Activated naive CD8-positive, alpha-beta T cell treated with anti-CD3 and anti-CD28 coated beads for 36 hours (primary cell): ENCODE measurements at places on chromosomes 4 and X.

- H3K4me3 ChIP-seq: peak within 1 kb of the TSS; percentile 73
- peaks cover 35% of the 10 kb centered on the region for H3K27me3 ChIP-seq
- no peaks in the 10 kb centered on the region for H3K36me3 ChIP-seq
- H3K4me1 ChIP-seq: peaks cover 3% of the 10 kb centered on the region
Measured at GRCh38 chrX:84187533-84188319, at the start of gene RPS6KA6. RPS6KA6 (minus strand) TSS chrX:84188199; CDS start chrX:84187899, 300 bp downstream.

GRCh38 chrX:130179170-130179569, 7.4 kb downstream of the RAB33A start:
- H3K4me3 ChIP-seq: no peak overlapping the region
- peaks cover 50% of the 10 kb centered on the region for H3K4me1 ChIP-seq
- no peak for DNase-seq
- H3K27ac ChIP-seq: peak overlapping the region; percentile 79
- H3K27me3 ChIP-seq: no peaks in the 10 kb centered on the region

GRCh38 chr4:168878623-168879022, 131.4 kb downstream of the CBR4 start:
- no peak overlapping the region for H3K27ac ChIP-seq
- no peak for DNase-seq
- peak overlapping the region; percentile 82 for H3K4me3 ChIP-seq

DNA sequence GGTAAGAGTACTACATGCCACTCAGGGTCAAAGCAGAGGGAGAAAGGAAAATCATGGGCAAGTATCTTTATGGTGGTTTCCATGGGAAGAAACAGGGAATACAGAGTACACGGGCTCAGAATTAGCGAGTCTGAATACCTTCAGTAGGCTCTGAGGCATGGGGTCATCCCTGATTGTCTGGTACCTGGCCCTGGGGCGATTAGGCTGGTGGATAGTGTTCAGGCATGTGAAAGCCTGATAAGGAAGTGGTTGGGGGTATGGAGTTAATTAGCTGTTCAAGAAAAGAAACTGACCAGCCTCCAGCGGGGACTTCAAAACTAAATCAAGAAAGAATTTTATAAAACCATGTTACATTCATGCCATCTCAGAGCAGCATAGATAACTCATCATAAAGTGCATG, 518.8 kb downstream of the RAB28 start:
- no peak overlapping the region for H3K27ac ChIP-seq
- no peak for DNase-seq
- H3K27me3 ChIP-seq: no peaks in the 10 kb centered on the region
- H3K4me3 ChIP-seq: no peak overlapping the region
- no peaks in the 10 kb centered on the region for H3K36me3 ChIP-seq
- no peaks in the 10 kb centered on the region for H3K4me1 ChIP-seq

GRCh38 chr4:123869286-123870215, 473.0 kb downstream of the SPRY1 start:
- no peaks in the 10 kb centered on the region for H3K27me3 ChIP-seq
- no peak overlapping the region for H3K4me3 ChIP-seq
- H3K27ac ChIP-seq: no peak overlapping the region
- no peaks in the 10 kb centered on the region for H3K36me3 ChIP-seq
- no peaks in the 10 kb centered on the region for H3K4me1 ChIP-seq
- no peak for DNase-seq

- H3K4me3 ChIP-seq: no peak overlapping the region
- no peaks in the 10 kb centered on the region for H3K27me3 ChIP-seq
- DNase-seq: no peak
- no peak overlapping the region for H3K27ac ChIP-seq
- H3K36me3 ChIP-seq: no peaks in the 10 kb centered on the region
- no peaks in the 10 kb centered on the region for H3K4me1 ChIP-seq
Measured at GRCh38 chr4:65968831-65969558, 298.7 kb upstream of the EPHA5 start.

- no peaks in the 10 kb centered on the region for H3K4me1 ChIP-seq
- H3K36me3 ChIP-seq: no peaks in the 10 kb centered on the region
- H3K4me3 ChIP-seq: no peak overlapping the region
- H3K27me3 ChIP-seq: no peaks in the 10 kb centered on the region
- no peak overlapping the region for H3K27ac ChIP-seq
Measured at GRCh38 chr4:85489273-85489981, 14.5 kb downstream of the ARHGAP24 start.

DNA sequence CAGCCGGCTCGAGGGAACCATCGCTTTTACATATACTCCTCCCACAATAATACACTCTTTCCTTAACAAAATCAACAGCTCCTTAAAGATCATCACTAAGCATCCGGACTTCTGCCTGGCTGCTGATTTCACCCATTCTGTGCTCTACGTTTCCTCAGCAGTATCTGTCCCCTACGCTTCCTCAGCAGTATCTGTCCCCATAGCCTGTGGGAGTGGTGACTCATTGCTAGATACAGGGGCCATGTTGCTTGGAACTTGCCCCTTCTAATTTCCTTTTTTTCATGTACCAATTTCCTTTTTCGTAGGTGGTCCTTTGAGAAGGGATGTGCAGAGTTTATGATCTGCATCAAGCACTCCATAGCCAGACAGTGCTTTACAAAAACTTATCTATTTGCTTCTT, 18.6 kb downstream of the MAP3K15 start:
- peaks cover 9% of the 10 kb centered on the region for H3K27me3 ChIP-seq
- H3K4me1 ChIP-seq: no peaks in the 10 kb centered on the region
- DNase-seq: no peak
- H3K36me3 ChIP-seq: no peaks in the 10 kb centered on the region
- H3K27ac ChIP-seq: no peak overlapping the region

DNA sequence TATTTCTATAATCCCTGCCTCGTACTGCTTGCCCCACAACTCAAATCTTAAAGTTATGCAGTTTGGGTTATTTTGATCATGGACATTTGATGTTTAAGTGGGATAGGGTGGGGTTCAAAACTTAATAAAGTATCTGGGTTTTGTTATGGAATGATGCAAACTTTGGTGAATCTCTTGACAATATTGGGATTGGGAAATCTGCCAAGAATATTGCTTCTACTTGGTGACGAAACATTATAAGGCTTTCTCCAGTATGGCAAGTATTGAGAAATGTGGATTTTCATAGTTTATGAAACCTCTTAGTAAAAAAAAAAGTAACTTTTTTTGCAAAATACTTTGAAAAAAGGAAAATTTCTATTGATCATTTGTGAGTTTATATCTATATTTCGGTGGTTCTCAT, 130.8 kb upstream of the SFRP2 start:
- no peaks in the 10 kb centered on the region for H3K36me3 ChIP-seq
- no peak for DNase-seq
- H3K27me3 ChIP-seq: peaks cover 9% of the 10 kb centered on the region
- no peak overlapping the region for H3K27ac ChIP-seq
- no peak overlapping the region for H3K4me3 ChIP-seq

- no peaks in the 10 kb centered on the region for H3K4me1 ChIP-seq
- no peaks in the 10 kb centered on the region for H3K27me3 ChIP-seq
- no peak overlapping the region for H3K27ac ChIP-seq
Measured at GRCh38 chr4:96186593-96186992, 346.7 kb downstream of the PDHA2 start.

GRCh38 chr4:38161208-38162113, 201.3 kb downstream of the PTTG2 start:
- H3K4me1 ChIP-seq: peaks cover 63% of the 10 kb centered on the region
- DNase-seq: no peak
- no peaks in the 10 kb centered on the region for H3K27me3 ChIP-seq
- H3K27ac ChIP-seq: peak overlapping the region; percentile 76
- peaks cover 18% of the 10 kb centered on the region for H3K36me3 ChIP-seq

GRCh38 chrX:46234775-46235174, 310.4 kb downstream of the ZNF674 start:
- no peaks in the 10 kb centered on the region for H3K27me3 ChIP-seq
- no peaks in the 10 kb centered on the region for H3K36me3 ChIP-seq
- H3K4me3 ChIP-seq: no peak overlapping the region
- H3K4me1 ChIP-seq: no peaks in the 10 kb centered on the region

DNA sequence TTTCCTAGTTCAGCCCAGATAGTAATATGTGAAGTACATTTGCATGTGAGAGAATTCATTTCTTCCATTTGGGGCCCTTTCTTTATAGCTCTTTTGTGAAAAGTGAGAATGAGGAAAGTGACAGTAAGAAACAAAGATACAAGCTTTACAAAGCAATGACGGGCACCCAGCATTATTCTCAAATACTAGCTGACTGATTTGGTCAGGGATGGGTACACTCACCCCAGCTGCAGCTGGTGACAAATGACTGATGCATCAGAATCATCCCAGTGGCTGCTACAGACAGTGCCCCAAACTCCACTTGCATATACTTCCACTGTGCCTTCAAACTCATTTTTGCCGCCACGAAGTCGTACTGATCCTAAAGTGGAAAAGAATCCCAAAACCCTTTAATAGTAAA, 14.8 kb downstream of the PRSS12 start:
- no peaks in the 10 kb centered on the region for H3K36me3 ChIP-seq
- DNase-seq: no peak
- no peaks in the 10 kb centered on the region for H3K27me3 ChIP-seq
- no peaks in the 10 kb centered on the region for H3K4me1 ChIP-seq
- no peak overlapping the region for H3K27ac ChIP-seq
- H3K4me3 ChIP-seq: no peak overlapping the region

DNA sequence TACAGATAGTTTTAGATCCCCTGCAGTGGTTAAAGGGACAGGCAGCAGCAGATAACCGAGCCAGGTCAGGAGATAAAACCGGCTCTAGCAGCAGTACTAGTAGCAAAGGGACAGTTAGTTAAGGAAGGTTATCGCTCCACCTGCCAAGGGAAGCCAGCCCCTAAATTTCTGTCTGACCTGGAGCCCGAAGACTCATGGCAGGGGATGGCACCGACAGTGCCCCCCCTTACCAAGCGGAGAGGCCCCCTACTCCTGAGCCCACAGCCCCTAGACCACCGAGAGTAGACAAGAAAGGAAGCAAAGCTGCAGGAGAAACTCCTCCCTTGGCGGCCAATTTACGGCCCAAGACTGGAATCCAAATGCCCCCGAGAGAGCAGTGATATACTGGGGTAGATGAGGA, 61.3 kb upstream of the MAGEC2 start:
- DNase-seq: no peak
- H3K36me3 ChIP-seq: no peaks in the 10 kb centered on the region
- H3K4me3 ChIP-seq: no peak overlapping the region
- no peaks in the 10 kb centered on the region for H3K27me3 ChIP-seq
- H3K4me1 ChIP-seq: no peaks in the 10 kb centered on the region

DNA sequence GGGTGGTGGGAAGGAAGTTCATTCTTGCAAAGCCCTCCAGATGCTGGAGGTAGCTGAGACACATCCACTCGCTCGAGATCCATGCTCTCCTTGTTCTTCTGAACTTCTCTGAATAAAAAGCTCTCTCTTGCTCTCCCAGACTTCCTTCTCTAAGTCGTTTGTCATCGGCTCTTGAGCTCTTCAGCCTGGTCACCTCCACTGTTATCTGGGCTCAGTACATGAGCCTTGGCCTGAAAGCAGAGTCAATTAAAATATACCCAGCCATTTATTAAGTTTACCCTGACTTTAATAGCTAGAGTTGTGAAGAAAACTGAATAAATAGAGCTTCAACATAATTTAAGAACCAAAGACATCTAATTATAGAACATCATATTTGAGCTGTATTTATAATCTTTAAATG, 99.0 kb downstream of the CPE start:
- H3K4me1 ChIP-seq: no peaks in the 10 kb centered on the region
- no peak overlapping the region for H3K4me3 ChIP-seq
- H3K36me3 ChIP-seq: no peaks in the 10 kb centered on the region
- H3K27me3 ChIP-seq: peaks cover 14% of the 10 kb centered on the region
- no peak for DNase-seq

- no peaks in the 10 kb centered on the region for H3K4me1 ChIP-seq
- no peak overlapping the region for H3K4me3 ChIP-seq
- no peak overlapping the region for H3K27ac ChIP-seq
- DNase-seq: no peak
Measured at GRCh38 chr4:19807505-19807904, 444.2 kb upstream of the SLIT2 start.

DNA sequence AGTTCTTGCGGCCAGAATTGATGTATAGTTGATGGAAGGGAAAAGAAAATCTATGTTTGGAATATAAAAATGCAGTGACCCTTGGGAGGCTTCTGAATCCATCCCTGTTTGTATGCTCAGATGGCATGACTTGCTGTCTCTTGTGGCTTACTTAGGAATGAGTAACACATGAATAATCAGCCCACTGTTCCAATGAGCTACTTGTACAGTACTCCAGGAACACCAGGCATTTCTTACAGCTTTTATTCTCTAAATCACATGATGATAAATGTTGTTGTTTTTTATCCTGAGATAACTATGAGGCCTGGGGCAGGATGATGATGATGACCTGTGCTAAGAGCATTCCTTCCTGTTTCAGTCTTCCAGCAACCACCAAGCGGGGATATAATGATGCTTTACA, 18.9 kb downstream of the TMPRSS11E start:
- H3K4me3 ChIP-seq: no peak overlapping the region
- H3K36me3 ChIP-seq: peaks cover 3% of the 10 kb centered on the region
- no peak for DNase-seq
- peaks cover 21% of the 10 kb centered on the region for H3K4me1 ChIP-seq
- no peaks in the 10 kb centered on the region for H3K27me3 ChIP-seq
- no peak overlapping the region for H3K27ac ChIP-seq

DNA sequence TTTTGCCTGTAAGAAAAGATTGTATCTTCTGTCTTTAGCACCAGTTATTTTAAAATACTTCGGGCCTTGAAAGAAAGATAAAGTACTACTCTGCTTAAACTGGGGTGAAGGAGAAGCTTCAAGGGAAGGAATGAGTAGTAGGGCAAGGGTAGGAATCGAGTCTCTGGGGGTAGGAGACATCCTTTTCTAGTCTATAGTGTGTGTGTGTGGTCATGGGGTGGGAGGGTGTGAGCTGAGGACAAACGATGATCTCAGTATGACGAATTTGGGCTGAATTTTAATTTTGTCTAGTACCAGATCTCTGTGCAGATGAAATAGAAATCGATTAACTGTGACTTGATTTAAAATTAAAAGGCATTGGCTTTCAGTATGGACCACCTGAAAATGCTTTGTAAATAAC, 3.3 kb upstream of the MYOZ2 start:
- H3K27me3 ChIP-seq: no peaks in the 10 kb centered on the region
- DNase-seq: no peak
- no peaks in the 10 kb centered on the region for H3K36me3 ChIP-seq
- peaks cover 1% of the 10 kb centered on the region for H3K4me1 ChIP-seq
- H3K4me3 ChIP-seq: no peak overlapping the region

- no peak overlapping the region for H3K4me3 ChIP-seq
- H3K36me3 ChIP-seq: no peaks in the 10 kb centered on the region
- no peak overlapping the region for H3K27ac ChIP-seq
Measured at GRCh38 chr4:125140966-125141495, 173.7 kb upstream of the FAT4 start.

- no peaks in the 10 kb centered on the region for H3K36me3 ChIP-seq
- peaks cover 29% of the 10 kb centered on the region for H3K4me1 ChIP-seq
- no peak overlapping the region for H3K27ac ChIP-seq
- peaks cover 70% of the 10 kb centered on the region for H3K27me3 ChIP-seq
Measured at GRCh38 chr4:54092405-54093323, 7.3 kb upstream of the GSX2 start.

GRCh38 chr4:39023059-39023458, 9.2 kb downstream of the TMEM156 start:
- DNase-seq: no peak
- no peaks in the 10 kb centered on the region for H3K27me3 ChIP-seq
- H3K4me1 ChIP-seq: peaks cover 8% of the 10 kb centered on the region
- no peak overlapping the region for H3K27ac ChIP-seq

DNA sequence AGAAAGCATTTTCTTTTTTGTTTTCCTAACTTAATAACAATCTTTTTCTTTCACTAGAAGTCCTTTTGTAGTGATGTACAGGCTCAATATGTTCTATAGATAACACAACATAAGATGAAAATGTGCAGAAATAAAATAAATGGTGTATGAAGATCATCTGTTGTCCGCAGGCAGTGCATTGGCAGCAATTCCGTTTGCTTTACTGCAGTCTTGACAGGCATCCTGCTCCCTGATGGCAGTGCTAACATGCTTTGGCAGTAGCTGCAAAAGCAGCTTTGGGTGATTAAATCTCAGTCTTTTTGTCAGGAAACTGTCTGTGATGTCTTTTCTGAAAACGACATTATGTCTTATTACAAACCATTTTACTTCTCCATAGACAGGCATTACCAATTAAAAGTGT, 131.4 kb downstream of the TRAM1L1 start:
- H3K27ac ChIP-seq: no peak overlapping the region
- H3K36me3 ChIP-seq: no peaks in the 10 kb centered on the region
